ENCODE measurements at places on chromosomes 12 and 14.

- no peak for DNase-seq
These were observed 114.5 kb upstream of the RTL1 start for GRCh38 chr14:101017806-101018560.

DNA sequence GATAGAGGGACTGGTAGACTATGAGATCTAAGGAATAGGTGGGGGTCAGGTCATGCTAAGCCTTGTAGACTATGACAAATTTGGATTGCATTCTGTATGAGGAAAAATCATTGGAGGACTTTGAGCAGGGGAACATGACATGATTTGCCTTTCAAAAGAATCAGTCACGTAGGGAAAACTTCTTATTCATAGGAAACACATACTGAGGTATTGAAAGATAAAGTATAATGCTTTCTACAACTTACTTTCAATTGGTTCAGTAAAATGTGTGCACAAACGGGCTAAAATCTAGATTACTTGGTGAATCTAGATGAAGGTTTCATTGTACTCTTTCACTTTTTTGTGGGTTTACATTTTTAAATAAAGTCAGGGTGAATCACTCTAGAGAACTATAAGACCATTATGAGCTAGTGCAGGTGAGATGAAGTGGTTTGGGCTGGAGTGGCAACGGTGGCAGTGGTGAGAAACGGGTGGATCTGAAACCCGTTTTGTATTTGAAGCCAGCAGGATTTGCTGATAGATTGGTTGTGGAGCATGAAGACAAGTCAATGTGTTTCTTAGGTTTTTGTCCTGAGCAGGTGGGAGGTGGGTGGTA, 6.7 kb downstream of the BBS10 start:
- DNase-seq, result no peak

- no peak for DNase-seq
These were observed 59.1 kb downstream of the DCAF5 start for GRCh38 chr14:69093631-69094421.

DNA sequence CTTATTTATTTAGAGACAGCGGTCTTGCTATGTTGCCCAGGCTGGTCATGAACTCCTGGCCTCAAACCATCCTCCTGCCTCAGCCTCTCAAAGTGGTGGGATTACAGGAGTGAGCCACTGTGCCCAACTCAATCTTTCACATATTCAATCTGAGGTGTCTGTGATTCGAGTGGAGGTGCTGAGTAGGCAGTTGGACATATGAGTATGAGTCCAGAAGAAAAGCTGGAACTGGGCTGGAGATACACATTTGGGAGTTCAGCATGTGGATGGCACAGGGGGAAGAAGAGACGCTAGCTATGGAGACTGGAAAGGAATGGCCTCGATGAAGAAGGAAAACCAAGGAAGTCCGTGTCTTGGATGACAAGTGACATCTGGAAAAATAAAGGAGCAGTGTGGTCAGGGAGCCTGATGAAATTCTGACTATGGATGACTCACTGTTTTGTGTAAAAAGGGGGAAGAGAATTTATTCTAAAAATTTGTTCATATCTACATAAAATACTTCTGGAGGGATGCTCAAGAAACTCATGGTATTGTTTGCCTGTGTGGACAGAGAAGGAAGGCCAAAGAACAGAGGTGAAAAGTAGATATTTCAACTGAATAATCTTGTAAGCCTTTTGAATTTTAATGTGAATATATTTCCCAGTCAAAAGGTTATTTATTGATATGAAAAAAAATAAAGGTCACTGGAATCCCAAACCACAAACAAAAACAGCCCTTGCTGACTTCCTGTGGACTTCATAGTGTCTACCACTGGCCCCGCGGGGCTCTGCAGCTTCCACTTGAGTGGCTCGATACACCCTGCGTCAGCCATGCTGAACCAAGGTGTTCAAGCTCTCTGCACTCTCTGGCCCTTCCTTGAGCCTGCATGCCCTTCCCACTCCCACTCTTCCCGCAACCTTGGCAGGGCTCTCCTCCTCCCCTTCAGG, 8.9 kb upstream of the LTA4H start:
- no peak for DNase-seq

DNA sequence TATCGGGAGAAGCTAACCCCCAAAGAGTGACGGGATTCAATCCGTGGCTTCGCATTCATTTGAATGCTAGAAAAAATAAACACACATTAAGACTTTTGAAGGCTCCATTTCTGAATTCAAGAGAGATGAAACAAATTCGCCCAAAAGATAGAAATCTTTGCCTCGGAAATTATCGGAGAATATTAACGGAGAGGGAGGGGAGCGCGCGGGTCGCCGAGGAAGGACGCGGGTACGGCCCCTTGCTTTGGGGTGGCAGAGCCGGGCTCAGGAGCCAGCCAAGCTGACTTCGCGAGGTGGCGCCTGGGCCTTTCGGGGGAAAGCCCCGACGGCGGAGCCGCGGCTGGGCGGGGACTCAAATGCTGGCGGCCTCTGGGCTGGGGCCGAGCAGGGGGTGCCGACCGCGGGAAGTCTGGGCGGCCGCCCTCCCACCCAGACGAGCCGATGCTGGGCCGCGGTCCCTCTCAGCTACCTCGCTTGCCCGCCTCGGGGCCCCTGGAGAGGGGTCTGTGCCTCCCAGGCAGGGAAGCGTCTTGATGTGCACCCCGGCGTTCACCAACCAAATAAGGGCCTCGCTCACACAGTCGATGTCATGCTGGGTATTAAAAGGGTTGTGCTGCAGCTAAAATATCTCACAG, 14.7 kb downstream of the NKX2-1 start:
- DNase-seq, result no peak

DNA sequence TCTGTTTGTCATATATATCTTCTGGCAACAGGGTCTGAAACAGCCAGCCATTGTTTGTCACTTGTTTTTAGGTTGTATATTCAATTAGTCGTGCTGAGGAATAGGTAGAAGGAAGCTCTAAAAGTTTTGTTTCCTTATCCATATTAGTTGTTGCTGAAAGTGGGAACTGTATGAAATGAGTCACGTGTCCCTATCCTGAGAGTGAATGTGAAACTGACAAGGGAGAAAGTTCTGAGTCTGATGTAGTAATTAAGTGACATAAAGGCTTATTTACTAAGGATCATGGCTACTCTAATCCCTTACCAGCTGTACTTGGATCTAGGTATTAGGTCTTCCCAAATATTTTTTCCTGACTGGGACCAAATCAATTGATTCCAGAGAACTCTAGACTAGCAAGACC, 16.4 kb downstream of the FAM234B start:
- DNase-seq, result no peak

GRCh38 chr14:68943107-68943506, 36.0 kb downstream of the ACTN1 start:
- DNase-seq, result no peak

- peak; percentile 17 for DNase-seq
These were observed 28.4 kb upstream of the MON2 start for GRCh38 chr12:62438098-62438692.

DNA sequence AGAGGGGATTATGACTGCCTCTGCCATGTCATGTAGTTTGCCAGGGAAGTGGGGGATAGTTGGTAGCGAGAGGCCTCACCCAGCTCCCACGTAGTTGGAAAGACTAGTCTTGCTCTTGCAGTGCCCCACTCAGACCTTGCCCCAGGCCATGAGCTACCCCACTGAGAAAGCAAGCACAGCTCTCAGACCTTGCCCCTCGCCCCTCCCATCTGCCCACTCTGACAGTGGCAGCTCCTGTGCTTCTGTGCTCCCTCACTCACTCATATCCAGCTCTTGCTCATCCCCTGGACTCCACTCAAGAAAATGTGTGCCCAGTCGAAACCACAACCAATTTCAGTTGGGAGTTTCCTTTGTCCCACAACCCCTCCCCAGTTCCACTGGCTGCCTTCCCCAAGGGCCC, 55.5 kb upstream of the BDKRB2 start:
- DNase-seq, result no peak

- DNase-seq, result no peak
These were observed 204.4 kb downstream of the TMX1 start for GRCh38 chr14:51444353-51445000.

- no peak for DNase-seq
These were observed 62.9 kb upstream of the HIF1A start for GRCh38 chr14:61632401-61632800.

- DNase-seq, result no peak
These were observed 32.2 kb downstream of the RAN start for GRCh38 chr12:130904064-130904463.

- peak; percentile 70 for DNase-seq
These were observed 228.7 kb upstream of the CRY1 start for GRCh38 chr12:107322063-107322462.

DNA sequence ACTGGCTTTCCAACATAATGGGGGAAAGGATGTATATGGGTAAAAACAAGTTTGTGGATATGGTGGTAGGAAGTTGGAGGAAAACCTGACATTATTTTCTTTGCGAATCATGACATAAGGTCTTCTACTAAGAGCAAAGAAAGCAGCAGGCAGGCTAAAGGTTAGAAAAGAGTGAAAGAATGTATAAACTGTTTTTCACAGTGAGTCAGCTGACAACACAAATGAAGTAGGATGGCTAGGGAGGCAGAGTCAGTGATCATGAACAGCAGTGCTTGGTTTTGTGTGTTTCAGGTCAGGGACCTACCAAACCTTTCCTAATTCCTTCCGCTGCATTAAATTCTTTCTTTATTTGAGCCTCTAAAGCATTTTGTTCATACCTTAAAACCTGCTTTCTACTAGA, 46.3 kb upstream of the CATSPERB start:
- DNase-seq, result no peak

- no peak for DNase-seq
These were observed 111.6 kb downstream of the RIN3 start for GRCh38 chr14:92625213-92625612.

DNA sequence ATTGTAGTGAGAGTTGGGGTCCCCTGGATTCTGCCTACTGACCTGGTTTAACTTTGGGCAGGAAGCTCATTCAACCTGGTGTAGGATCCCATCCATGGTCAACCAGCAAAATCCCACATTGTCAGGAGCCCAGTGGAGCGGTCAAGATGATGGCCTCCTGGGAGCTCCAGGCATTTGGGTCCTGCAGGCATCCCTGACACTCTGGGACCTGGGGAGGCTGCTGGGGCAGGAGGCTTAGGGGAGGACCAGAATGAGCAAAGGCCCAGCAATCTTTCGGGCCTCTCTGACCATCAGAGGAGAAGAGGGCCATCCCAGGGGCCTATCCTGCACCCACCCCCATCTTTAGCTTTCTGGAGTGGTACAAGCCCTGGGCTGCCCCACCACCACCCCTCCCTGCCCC, 104.0 kb downstream of the PRMT8 start:
- no peak for DNase-seq

DNA sequence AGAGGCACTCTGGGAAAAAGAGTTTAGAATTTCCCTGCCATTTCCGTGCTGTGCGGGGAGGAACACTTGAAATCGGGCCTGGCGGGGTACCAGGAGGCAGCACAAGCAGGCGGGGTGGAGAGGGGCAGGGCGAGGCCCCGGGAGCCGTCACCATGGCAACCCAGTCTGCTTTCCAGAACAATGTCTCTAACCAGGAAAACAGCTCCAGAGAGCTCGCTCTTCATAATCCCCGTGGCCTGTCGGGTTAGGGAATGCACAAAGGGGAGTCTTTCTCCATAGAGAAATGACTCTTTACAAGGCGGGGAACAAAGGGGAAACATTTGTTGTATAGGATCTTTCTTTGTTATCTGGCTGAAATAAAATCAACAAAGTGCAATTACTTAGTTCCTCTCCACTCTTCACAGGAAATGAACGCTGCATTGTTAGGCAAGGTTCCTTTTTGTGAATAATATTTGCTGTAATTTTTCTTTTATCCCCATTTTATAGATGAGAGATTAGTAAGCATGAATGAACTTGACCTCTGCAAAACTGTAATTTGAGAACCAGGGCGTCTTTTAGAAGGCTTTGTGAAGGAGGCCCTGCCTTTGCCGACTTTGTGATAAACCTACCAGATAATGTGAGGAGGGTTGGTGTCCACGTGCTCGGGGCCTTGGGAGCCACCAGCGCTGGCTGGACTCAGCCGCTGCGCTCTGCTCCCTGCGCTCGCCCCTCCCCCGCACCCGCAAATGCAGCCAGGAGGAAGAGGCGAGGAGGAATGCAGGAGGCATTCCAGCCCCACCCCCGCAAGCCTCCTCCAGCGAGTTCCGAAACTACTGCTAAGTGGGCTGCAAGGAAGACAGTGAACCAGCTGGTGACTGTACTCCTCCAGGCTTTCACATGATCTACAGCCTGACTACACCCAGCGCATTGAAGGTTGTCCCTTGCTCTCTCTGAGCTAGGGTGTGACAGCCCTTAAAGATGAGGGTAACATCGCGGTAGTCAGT, 105.2 kb upstream of the ATF7IP start:
- DNase-seq, result no peak

DNA sequence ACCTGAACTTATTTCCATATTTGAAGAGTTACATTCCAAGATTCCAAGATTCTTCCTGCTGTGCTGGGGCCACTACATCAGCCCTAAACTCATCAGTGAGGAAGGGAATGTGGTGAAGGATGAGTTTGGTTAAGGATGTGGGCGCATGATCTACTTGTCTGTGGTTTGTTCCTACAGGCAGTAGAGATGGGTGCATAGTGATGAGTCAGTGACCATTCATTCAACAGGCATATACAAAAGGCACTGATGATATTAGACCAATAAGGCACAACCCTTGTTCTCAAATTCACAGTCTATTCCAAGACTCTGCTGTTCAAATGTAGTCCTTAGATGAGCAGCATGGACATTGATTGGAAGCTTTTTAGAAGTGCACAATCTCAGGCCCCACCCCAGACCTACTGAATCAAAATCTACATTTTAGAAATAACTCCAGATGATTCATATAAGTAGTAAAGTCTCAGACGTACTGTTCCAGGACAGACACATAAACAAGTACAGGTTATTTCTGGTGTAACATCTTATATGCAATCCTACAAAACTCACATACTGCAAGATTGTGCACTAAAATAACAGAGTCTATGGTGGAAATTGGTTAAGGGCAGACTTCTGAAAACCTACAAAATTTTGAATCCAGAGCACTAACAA, 47.7 kb upstream of the MAP3K9 start:
- DNase-seq, result peak; percentile 53

GRCh38 chr12:128367961-128368360, 101.0 kb downstream of the TMEM132C start:
- DNase-seq, result no peak

DNA sequence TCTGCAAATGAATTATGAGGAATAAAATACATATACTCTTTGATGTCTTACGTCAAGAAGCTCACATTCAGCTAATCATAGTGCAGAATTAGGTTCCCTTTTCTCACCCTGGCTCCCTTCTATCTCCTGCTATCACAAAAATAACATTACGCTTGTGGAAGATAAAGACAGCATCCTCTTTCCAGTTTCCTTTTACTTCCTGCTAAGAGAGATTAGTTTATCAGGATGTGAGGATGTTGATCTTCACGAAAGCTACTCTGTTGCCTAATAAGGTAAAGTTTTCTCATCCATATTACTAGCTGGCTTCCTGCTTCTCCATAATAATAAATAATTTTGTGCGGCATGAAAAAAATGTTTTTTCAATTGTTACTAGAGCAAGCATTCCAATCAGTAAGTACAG, 217.7 kb upstream of the DCN start:
- no peak for DNase-seq

DNA sequence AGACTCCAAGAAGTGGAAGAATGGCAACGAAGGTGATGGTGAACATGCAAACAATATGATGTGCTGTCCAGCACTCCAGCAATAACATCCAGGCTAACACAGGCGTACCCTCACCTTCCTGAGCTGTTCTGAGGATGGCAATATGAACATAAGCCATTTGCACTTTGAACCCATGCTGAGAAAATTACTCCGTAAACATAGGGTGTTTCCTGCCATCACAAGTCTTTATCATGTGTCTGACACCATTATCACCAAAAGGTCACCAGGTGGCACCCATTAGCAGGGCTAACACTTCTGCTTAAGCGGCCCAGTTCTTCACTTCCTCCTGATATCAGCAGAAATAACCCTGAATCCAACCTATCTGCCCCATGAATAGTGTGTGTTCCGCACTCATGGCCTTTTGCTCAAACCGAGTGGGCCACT, 482.8 kb downstream of the MED13L start:
- no peak for DNase-seq

All from T-helper 2 cell treated with Interferon-gamma antibody and Interleukin-4, amounts not matched to agents 5 μg/mL and 100 μg/mL, for 36 hours (primary cell).